Activated naive CD4-positive, alpha-beta T cell (primary cell): ENCODE measurements at places on chromosomes 3 and 15.

- no peak for DNase-seq
Observed at GRCh38 chr15:63405683-63406390, 24.2 kb upstream of the CA12 start.

GRCh38 chr3:179991104-179991503 is 45.6 kb downstream of the PEX5L start:
- DNase-seq = no peak

GRCh38 chr3:125150525-125151441 is 61.8 kb downstream of the SLC12A8 start:
- DNase-seq = no peak

GRCh38 chr3:15102256-15102655 is 3.3 kb upstream of the RBSN start:
- DNase-seq = no peak

GRCh38 chr3:121584418-121584817 is 8.8 kb upstream of the FBXO40 start:
- DNase-seq = no peak

- no peak for DNase-seq
Observed at GRCh38 chr3:194148383-194148782, 12.4 kb downstream of the HES1 start.

- DNase-seq = no peak
Observed at GRCh38 chr3:123686251-123686650, 101.4 kb upstream of the HACD2 start.

DNA sequence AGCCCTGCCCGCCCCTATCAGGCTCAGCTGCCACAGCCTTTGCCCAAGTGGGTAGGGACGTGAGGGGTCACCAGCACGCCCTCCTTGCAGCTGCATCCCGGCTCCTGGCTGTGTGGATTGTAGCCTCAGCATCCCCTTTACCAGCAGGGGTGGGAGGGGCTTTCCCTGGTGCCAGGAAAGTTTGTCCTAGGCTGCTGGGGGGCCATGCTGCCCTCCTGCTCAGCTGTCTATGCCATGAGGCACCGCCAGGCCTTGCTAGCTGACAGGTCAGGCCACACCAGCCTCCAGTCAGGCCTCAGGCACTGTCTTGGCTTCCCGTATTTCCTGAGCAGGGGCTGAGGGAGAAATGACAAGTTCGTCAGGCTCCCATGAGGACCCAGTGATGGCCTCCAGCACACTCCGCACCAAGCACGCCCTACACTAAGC is 32.3 kb downstream of the TKT start:
- DNase-seq = no peak

GRCh38 chr3:194756791-194757325 is 71.2 kb downstream of the FAM43A start:
- no peak for DNase-seq

DNA sequence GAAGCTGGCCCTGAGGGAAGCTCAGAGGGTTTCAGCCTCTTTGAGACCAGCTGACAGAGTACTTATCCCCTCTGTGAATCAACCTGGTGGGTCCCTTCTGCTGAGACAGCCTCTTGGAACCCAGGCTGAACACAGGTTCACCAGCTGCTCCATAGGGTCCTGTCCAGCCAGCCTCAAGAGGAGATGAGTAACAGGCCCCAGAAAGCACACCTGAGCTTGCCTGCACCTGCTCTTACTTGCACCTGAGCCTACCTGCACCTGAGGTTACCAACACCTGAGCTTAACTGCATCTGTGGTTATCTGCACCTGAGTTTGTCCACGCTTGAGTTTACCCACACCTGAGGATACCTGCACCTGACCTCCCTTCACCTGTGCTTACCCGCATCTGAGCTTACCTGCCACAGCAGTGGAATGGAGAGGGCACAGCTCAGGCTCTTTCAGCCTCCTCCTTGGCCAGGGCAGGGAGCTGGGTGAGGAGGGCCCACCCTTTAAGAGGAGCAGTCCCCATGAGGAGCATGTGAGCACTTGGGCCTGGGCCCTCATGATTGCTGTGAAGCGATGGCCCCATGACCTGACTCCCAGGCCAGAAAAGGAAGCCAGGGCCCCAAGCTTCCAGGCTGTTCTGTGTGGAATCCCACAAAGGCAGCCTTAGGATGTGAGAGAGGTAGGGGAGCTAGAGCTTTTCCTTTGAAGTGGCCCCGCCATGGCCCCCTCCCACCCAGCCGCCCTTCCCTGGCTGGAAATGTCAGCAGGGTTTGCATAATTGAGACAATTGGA is at the start of gene TRPM1:
TRPM1 (minus strand) TSS at position 464 of the 777 bp plus-strand sequence. CDS start 20,370 bp downstream, outside the sequence.
- no peak for DNase-seq

GRCh38 chr3:148070041-148070440 is 627.7 kb upstream of the AGTR1 start:
- no peak for DNase-seq

DNA sequence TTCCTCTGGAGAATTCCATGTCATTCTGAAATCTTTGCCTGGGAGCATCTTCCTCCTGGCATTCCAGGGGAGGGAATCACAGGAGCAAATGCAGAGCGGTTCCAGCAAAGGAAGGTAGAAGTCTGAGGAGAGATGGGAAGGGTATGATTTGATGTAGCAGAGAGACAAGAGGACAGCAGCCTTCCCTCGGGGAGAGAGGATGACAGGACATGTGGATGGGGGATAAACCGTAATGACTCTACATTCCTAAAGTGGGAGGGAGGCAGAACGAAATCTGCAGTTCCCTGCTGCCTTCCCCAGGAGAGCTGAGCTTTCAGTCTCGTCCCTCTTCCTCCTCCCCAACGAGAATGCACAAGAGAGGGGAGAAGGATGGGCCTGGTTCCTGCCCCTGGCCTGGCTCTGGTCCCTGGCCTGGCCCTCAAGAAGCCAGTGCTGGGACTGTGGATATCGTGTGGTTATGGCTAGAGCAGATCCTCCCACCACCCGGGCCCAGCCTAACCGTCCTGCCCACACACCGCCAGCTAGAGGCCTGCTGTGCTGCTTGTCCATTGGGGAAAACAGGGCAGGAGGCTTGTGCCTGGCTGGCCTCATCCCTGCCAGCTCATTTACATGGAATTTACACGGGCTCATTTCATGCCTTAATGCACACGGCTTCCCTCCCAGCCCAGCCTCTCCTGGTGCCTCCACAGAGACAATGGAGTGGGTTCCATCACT is 26.6 kb downstream of the SEMA7A start:
- DNase-seq = no peak

DNA sequence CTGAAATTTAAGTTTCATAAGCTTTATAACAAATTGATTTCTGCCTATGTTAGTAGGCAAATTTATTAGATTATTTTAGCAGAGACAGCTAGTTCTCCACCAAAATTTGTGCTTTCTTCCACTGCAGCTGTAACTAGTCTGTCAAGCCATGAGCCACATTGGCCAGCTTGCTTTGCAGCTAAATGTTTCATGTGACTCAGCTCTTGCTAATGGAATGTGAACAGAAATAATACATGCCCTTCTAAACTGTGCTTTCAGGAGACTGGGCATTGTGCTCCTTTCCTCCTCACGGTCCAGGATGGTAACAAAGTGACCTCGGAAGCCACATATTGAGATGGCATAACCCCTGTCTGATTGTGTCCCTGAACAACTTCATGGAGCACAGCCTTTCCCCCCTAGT is 51.3 kb upstream of the KPNA4 start:
- no peak for DNase-seq

- no peak for DNase-seq
Observed at GRCh38 chr15:57379487-57379886, 3.2 kb downstream of the CGNL1 start.

DNA sequence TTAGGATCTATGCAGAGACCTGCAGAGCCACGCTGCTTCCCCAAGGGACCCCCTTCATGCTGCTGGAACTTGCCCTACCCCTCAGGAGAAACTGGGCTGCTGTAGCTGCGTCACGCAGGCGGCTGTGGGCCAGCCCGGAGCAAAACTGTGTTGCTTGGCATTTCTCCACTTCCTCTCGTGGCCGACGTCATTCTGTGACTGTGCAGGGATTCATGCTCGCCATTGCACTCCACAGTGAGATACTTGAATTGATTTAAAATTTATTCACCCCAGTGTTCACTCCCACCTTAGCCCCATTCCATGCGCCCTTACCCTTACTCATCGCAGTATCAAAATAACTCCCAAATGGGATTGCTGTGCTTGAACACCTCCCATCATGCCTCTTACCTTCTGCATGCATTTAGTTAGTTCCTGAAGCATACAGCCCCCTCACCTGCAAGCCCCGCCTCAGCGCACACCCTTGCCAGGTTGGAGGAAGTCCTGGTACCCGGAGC is 45.7 kb downstream of the TMEM44 start:
- no peak for DNase-seq

GRCh38 chr3:30286007-30286669 is 320.3 kb upstream of the TGFBR2 start:
- no peak for DNase-seq

DNA sequence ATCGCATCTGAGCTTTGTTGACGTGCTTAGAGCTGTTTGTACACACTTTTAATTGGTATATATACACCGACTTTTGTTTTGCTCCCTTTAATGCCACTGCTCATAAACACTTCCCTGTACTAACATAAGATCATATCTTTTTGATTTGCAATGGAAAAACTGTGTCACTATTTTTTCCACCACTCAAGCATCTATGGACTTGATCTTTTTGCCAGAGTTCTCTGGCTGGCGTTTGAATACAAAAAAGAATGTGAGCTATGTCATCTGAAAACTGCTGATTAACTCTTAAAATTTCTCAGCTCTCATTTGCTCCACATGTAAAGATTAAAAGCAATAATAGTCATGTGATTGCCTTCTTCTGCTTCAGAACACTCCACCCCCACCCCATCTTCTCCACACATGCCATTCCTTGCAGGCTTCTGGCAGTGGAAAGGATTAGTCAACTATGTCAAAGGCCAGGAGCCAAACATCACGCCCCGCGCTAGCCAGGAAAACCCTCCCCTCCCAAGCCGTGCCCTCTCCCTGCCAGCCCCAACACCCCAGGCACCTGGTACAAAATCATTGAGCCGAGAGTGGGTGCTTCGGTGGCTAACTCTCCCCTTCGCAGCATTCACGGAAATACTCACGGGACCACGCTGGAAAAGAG is 123.4 kb upstream of the MEF2A start:
- no peak for DNase-seq

- no peak for DNase-seq
Observed at GRCh38 chr3:141241616-141242376, 10.2 kb downstream of the PXYLP1 start.

DNA sequence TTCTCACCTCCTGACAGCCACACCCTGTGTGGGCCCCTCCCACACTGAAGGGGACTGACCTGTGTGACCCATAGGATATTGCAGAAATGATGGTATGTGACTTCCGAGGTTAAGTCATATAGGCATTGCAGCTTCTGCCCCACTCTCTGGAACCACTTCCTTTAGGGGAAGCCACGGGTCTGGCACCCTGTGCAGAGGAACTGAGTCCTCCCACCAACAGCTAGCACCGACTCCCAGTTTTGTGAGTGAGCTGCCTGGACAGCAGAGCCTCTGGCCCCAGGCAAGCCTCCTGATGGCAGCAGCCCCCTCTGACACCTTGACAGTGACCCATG is 24.6 kb upstream of the SLC6A6 start:
- DNase-seq = no peak

- no peak for DNase-seq
Observed at GRCh38 chr3:129344540-129345220, 66.0 kb downstream of the HMCES start.

- DNase-seq = no peak
Observed at GRCh38 chr3:152257563-152258035, 11.1 kb upstream of the MBNL1 start.

DNA sequence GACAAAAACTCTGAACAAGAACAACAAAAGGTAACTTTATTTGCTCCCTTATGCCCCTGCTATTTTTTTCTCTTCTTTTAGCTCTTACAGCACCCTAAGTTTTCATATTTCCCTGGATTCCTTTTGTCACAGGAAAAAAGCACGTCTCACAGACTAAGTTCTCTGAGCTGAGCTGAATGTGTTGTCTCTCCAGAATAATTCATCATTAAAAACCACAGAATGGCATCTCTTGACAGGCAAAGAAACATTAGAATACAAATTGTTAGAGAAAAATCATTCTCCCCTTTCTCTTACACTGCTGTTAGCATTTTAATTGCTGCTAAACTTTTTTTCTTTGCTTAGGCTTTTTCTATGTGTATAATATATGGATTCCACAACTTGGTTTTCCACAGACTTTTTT is 48.7 kb upstream of the SECISBP2L start:
- no peak for DNase-seq

DNA sequence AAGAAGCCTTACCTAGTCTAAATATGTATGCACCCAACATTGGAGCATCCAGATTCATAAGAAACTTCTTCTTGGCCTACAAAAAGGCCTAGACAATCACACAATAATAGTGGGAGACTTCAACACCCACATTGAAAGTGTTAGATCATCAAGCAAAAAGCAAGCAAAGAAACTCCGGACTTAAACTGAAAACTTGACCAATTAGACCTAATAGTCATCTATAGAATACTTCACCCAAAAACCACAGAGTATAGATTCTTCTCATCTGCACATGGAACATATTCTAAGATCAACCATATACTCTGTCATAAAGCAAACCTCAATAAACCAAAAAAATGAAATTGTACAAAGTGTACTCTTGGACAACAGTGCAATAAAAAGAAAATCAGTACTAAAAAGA is 22.3 kb upstream of the OR5K4 start:
- no peak for DNase-seq

GRCh38 chr15:99250001-99250400 is 620 bp upstream of the TTC23 start:
- DNase-seq = no peak

DNA sequence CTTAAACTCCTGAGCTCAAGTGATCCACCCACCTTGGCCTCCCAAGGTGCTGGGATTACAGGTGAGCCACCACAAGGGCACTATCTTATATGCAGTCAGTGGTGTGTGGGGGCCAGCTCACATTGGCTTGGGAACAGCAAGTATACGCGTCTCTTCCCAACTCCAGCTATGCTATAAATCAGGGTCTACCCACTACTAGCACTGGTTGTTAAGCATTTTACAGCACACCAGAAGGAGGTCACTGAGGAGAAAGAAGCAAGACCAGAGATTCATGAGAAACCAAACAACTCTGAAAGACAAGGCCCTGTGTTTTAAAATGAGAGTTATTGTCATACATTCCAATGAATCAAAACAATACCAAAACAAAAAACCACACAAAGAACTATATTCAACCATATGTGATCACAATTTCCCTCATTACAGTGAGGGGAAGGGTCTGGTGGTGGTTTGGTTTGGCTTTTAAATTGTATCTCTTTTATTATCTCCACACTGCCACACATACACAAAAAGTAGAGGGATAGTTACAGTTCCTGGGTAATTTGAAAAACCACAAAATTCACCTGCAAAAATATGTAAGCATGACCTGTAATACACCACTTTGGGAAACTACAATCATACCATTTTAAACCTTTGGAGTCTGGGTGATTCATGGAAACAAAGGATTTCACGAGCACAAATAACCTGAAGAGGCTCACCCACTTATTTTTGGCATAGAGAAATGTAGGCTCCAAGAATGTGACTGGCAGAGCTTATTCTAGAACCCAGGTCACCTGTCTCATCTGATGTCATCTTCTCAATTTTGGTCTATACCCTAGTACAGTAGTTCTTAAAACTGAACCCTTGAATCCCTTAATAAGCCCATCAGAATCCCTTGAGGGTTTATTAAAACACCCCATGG is 5.2 kb downstream of the MAGI1 start:
- DNase-seq = no peak
